Neural crest cell (in vitro differentiated cells): ENCODE measurements at places on chromosomes 16 and 17.

DNA sequence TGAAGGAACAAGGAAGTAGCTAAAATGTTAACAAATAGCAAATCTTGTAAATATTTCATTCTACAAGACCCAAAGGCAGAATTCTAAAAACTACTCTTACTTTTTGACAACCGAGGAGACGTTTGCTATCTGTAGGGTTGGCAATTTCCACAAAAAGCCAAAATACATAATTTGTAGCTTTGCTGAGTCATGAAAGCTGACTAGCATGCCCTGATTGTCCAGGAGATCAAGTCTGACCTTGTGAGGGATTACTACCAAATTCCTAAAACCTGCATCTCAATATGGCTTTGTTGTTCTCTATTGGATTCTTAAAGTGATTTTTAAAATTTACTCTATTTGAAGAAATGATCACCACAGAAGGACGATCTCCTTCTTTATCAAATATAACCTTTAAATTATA is 10.8 kb downstream of the DNAJA2 start:
- no peak for DNase-seq

GRCh38 chr16:78584213-78584860 is 484.9 kb downstream of the WWOX start:
- DNase-seq = no peak

GRCh38 chr16:2769675-2770056 is 7.4 kb downstream of the ELOB start:
- DNase-seq = no peak

DNA sequence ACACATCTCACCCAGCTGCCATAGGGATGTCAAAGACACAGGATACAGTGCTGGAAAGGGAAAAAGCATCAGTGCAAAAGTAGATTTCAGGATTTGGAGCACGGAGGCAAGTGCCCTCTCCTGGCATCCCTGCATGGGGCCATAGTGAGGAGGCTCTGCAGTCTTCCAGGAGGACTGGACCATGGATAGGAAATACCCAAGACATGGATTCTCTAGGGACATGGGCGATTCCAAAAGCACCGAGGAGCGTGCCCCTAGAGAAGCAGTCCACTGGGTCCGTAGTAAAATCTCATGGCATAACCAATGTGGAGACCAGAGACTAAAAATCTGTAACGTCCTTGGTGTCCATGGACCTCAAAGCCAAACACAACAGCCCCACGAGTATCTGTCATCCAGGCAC is 818.2 kb downstream of the KCNJ18 start:
- no peak for DNase-seq

DNA sequence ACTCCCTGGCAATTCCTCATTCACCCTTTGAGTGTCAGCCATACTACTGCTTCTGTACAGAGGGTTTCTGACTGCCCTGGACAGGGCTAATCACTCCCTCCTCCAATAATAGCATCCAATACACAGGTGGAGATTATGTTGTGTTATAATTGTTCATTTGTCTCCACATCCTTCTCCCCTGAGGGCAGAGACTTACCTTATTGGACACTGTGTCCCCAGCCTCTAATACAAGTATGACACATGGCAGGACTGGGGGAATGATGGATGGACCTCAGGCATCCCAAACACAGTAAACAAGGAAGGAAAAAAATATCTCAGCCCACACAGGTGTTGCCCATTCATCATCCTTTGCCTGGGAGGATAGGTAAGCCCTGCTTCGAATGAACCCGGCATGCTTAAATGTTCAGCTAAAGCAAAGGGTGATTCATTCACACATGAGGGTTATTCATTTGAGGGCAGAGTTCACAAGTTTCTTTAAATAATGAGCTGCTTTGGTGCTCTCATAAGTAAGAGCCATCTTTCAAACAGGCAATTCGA is 34.8 kb downstream of the MMD start:
- DNase-seq = no peak

- peak; percentile 12 for DNase-seq
These were observed 45.1 kb downstream of the ZNF423 start for GRCh38 chr16:49810831-49811230.

GRCh38 chr17:76119409-76120371 is 16.1 kb upstream of the EXOC7 start:
- no peak for DNase-seq

DNA sequence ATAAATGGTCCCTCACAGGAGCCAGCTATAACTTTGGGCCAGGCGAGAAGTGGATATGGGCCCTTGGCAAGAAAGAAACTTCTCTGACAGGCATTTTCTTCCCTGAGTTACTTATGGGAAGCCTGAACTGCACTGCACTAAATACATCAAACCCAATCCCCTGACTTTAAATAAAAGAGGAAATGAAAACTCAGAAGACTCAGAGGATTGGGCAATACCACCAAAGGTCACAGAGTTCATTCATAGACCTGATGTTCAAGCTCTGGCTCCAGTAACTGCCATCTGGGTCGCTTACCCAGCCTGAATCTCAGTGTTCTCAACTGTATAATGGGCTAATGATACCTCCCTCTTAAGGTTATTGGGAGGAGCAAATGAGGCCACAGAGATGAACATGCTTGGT is 815 bp downstream of the KRT35 start:
- DNase-seq = no peak

GRCh38 chr17:75188614-75189013 is 5.9 kb upstream of the SUMO2 start:
- no peak for DNase-seq

GRCh38 chr16:47644661-47645060 is 183.5 kb downstream of the PHKB start:
- no peak for DNase-seq

- DNase-seq = no peak
These were observed 108.6 kb downstream of the CCT6B start for GRCh38 chr17:34852614-34853013.

GRCh38 chr17:17028878-17029535 is 13.2 kb upstream of the MPRIP start:
- DNase-seq = no peak

- DNase-seq = no peak
These were observed 502.8 kb downstream of the MAF start for GRCh38 chr16:79097771-79098170.

DNA sequence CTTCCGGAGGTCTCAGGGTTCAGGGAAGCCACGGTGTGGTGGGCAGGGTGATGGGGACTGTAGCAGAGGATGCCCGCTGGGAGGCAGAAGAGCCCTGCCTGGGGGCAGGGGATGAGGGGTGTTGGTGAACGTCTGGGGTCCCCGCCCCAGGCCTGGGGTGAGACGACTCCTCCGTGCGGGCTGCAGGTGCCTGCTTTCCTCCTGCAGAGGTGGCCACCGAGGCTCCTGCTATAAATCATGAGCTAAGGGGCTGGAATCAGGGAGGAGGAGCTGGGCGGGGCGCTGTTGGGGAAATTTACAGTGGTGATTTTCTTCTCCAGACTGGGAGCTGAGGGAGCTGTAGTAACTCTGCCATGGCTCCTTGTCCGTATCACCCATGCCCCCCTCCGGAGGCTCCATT is 167.0 kb downstream of the MRM1 start:
- no peak for DNase-seq

GRCh38 chr16:66741169-66741900 is 10.1 kb downstream of the DYNC1LI2 start:
- peak; percentile 50 for DNase-seq

DNA sequence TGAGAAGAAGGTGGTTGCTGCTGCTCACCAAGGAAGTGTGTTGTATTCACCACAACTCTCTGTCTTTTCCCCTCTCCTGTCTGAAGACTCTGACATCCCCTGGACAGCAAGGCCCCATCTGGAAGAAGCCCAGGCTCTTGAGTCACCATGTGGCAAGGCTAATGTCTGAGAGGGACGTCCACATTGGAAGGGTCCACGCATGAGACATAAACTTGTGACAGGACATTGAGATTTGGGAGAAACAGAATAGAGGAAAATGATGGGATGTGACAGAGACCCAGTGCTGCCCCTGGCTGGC is 176.5 kb downstream of the IRF8 start:
- DNase-seq = no peak

- DNase-seq = no peak
These were observed 3.3 kb upstream of the XYLT1 start for GRCh38 chr16:17474037-17474436.

GRCh38 chr16:89473791-89474414 is 16.5 kb downstream of the ANKRD11 start:
- no peak for DNase-seq

DNA sequence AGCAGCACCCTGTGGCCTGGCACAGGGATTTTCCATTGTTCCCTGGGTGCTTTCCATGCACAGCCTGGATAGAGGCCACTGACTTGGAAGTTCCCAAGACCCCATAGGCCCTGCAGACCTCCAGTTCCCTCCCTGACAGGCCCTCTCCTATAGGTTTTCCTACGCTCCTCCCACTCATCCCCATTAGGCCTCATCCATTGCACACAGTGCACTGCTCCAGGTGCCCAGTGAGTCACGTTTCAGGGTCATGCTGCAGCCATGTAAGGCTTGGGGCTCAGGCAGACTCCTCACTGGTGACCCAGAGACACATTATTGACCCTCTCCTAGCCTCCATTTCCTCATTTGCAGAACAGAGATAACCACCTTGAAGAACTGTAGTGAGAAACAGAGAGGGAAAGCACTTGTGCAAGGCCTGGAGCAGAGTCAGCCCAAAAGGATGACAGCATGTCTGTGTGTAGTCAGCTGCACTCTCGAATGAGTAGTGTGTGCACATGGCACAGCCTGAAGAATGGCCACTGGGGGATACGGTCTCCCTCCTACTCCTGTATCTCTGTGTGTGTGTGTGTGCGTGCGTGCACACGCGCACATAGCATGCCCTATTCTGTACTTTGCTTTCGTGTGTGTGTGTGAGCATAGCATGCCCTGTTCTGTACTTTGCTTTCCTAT is 26.8 kb downstream of the DRC3 start:
- DNase-seq = no peak

- DNase-seq = no peak
These were observed 29.5 kb upstream of the MED9 start for GRCh38 chr17:17447264-17447663.

- no peak for DNase-seq
These were observed 25.5 kb downstream of the ACSF3 start for GRCh38 chr16:89119166-89119621.

DNA sequence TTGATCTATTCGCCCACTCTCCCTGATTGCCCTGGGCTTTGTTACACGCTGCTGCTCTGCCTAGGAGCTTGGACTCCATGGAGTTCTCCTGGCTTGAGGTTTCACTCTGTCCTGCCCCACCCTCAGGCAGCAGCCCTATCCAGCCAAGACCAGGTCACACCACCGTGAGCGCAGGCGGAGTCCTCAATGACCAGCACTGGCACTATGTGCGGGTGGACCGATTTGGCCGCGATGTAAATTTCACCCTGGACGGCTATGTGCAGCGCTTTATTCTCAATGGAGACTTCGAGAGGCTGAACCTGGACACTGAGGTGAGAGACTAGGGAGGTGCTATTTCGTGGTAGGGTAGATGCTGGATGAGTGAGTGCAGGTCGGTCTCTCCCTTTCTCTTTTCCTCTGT is 3.5 kb downstream of the CNTNAP1 start:
- no peak for DNase-seq

DNA sequence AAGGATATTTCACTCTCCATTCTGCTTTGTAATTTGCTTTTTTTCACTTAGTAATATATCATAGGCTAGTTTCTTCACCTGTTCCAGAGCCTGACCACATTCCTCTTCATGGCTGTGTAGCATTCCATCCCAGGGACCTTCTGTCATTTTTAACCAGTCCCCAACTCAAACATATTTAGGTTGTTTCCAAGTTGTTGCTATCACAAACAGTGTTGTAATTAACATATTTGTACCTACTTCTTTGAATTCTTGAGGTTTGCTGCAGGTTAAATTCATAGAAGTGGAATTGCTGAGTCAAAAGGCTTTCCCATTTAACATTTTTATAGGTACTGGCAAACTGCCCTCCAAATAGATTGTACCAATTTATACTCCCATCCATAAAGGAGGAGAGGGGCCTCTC is 65.1 kb upstream of the MED9 start:
- no peak for DNase-seq

- DNase-seq = no peak
These were observed 14.6 kb downstream of the STH start for GRCh38 chr17:46013502-46014165.

DNA sequence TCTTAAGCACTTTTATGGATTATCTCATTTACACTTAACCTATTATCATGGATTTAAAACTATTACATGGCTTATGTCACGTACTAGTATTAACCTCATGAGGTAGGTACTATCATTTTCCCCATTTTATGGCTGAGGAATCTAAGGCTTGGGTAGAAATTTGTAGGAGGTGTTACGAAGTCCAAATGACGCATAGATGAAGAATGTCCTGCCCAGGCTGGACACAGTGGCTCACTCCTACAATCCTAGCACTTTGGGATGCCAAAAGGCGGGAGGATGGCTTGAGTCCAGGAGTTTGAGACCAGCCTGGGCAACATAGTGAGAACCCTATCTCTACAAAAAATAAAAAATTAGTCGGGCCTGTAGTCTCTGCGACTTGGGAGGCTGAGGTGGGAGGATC is 4.8 kb upstream of the C1QL1 start:
- no peak for DNase-seq

DNA sequence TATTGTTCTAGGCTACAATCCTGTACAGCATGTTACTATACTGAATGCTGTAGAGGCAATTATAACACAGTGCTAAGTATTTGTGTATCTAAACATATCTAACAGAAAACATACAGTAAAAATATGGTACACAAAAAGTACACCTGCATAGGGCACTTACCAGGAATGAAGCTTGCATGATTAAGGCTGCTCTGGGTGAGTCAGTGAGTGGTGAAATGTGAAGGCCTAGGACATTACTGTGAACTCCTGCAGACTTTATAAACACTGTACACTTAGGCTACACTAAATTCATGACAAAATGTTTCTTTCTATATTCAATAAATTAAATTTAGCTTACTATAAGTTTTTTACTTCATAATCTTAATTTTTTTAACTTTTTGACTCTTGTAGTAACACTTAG is 37.1 kb downstream of the AMFR start:
- no peak for DNase-seq

GRCh38 chr16:3012828-3013420 is at the start of gene CLDN9:
CLDN9 (plus strand) TSS chr16:3012923; CDS start chr16:3013363, 440 bp downstream.
- no peak for DNase-seq

GRCh38 chr16:87344931-87345631 is 27.9 kb upstream of the C16orf95 start:
- DNase-seq = no peak

- no peak for DNase-seq
These were observed 18.5 kb downstream of the ITPRIPL2 start for GRCh38 chr16:19132255-19132654.

DNA sequence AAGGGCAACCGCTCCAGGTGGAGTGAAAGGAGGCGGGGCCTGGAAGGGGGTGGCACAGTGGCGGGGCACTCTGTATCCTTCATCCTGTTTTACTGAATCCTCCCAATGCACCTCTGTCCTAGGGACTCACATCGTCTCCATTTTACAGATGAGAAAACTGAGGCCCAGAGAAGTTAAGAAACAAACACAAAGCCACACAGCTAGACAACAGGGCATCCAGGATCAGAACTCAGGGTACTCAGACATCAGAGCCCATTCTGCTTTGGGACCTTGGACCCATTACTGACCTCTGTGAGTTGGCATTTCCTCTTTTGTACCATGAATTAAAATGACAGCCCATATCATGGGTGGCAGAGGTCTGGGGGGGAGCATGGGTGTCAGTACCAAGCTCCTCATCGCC is 129.2 kb downstream of the CPPED1 start:
- DNase-seq = no peak
